ENCODE measurements at places on chromosomes 5 and 9.

DNA sequence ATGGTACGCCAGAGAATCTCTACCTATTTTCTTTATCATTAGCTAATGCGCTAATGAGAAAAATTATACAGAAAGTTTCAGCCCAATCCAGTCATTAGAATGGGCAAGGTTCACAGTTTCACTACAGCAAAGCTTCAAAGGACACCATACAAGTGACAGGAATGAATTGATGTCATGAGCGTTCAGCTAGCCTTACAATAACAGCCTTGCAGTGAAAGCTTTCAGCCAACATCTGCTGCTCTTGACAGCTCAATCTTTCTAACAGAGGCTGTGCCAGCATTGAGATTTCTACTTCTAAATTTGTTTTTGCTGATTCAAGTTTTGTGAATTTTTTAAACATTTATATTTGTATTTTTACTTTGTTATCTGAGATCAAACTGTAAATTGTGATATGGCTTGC, 302.4 kb upstream of the FAM174A start:
- no peak for DNase-seq

- no peak for DNase-seq
Observed at GRCh38 chr5:2149195-2149539, 266.4 kb upstream of the IRX4 start.

GRCh38 chr9:100417815-100418214, 9.1 kb upstream of the MSANTD3 start:
- no peak for DNase-seq

- DNase-seq = no peak
Observed at GRCh38 chr5:160464466-160464797, 42.8 kb downstream of the PTTG1 start.

DNA sequence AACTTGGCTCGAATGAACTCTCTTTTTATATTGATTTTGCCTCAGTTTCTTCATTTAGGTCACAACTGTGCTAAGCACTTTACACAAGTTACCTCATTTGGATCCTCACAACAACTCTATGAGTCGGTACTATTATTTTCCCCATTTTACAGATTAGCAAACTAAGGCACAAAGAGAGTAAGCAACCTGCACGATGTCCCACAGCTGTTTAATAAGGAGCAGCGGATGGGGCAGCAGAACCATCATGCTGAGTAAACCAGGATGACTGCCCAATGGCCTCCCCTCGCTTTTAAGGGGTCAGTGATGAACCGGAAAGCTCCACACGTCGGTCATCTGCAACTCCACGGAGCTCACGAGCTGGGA, 607 bp downstream of the PRELID2 start:
- DNase-seq = no peak

- DNase-seq = no peak
Observed at GRCh38 chr9:32596096-32596865, 23.3 kb upstream of the NDUFB6 start.

GRCh38 chr5:51227963-51228470, 155.2 kb upstream of the ISL1 start:
- DNase-seq = no peak

DNA sequence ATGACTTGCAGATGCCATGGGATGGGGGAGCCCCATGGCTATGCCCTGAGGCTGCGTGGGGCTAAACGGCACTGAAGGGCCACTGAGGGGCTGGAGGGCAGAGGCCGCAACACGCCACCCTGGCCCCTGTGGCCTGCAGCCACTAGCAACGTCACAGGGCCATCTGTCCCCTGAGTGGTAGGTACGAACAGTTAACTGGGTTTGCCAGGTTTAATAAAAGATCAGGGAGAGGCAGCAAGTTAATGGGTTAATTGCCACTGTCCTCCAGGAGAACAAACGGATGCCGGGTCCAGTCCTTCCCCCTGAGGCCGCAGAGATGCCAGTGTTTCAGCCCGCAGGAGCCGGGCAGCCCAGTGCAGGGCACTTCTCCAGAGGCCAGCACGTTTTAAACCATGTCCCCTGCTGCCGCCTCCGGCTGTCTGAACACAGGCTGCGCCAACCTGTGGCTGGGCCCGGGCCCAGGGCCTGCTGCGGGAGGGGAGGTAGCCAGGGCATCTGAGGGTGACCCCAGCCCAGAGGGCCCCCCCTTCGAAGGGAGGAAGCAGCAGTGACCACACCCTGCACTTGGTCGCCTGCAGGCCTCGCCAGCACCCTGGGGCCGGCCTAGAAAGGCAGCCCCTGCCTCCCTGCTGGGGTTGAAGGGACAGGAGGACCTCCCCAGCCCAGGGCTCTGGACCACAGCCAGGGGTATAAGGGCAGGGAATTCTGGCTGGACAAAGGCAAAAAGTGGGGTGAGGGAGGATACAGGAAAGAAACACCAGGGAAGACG, 227.3 kb downstream of the FANCC start:
- DNase-seq = no peak

- no peak for DNase-seq
Observed at GRCh38 chr9:90974643-90975245, 173.1 kb downstream of the SYK start.

DNA sequence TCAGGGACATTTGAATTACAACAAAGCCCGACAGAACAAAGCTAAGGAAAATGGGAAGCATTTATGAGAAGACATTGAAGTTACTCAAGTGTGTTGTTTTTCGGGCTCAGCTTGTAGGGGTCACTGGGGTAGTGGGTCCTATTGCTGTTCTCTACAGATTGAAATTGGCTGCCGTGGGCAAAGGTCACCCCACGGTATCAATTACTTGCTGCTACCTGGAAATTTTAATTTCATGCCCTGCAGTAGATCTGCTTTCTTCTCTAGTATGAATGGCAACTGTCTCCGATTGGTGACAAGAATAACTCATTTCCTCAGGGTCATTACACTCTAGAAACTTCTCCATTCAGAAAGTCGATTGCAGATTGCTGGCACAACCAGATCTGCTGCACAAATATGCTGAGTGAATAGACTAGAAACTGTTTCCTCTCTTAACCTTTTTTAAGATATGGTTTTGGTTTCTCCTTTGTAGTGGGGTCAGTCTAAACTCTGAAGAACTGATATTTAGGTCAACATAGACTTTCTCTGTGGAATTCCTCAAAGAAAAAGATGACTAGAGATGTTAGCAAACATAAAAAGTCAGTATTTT, 454.1 kb downstream of the ARHGEF28 start:
- DNase-seq = no peak
